Right ventricle myocardium inferior (tissue), 1 donor: ENCODE measurements at places on chromosomes 12 and 14. TPM values are rescaled to one million over a fixed set of nuclear protein-coding genes. Genes with fewer than 3 reads are reported as not detected.

DNA sequence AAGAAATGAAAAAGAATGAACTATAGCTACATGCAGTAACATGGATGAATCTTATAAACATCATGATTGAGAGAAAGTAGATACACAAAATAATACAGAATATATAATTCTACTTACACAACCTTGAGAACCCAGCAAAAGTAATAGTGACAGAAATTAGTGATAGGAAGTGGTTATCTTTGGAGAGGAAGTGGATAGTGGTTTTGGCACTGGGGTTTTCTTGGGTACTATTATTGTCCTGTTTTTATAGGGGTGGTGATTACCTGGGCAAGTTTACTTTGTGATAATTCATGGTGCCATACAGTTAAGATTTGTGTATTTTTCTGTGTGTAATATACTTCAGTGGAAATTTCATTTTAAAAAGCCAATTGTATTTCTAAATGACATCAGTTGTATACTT is 352.7 kb downstream of the AEBP2 start:
- DNase-seq = no peak

Gene OVCH1
- total RNA-seq = 0.24 TPM

GRCh38 chr14:70721542-70721941 is 79.8 kb downstream of the TTC9 start:
- DNase-seq = no peak

DNA sequence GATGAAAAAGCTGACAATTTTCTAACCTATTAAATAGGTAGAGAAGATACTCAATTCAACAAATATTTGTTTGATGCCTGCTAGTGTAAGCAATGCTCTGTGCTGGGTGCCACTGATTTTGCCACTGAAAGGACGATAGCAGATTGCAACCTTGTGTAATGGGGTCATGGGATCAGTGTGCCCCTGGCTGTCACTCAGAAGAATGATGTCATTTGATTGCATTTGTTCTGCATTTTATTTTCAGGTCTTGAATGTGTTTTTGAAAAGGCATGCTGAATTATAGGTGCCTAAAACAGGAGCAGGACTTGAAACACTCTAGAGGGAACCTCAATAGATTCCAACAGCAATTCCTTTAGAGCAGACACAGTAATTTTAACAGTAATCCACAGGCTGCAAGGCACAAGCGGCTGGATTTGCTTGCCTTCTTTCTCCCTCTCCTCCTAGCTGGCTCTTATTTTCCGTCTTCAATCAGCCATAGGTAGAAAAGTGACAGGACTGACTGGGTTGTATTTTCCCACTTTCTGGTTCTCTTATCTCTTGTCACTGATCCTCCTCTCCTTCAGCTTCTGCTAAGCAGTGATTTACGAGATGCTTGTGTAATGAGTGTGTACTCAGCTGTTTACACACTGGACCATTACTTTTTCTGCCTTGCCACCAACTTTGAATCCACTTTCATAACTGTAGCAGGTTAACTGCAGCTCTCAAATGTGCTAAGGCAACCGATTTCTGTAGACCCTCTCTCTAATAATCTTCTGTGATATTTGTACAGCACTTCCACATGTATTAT is 4.1 kb downstream of the PLXNC1 start:
- DNase-seq = no peak

- DNase-seq = no peak
Measured at GRCh38 chr14:58793131-58793740, 155.5 kb downstream of the DACT1 start.

DNA sequence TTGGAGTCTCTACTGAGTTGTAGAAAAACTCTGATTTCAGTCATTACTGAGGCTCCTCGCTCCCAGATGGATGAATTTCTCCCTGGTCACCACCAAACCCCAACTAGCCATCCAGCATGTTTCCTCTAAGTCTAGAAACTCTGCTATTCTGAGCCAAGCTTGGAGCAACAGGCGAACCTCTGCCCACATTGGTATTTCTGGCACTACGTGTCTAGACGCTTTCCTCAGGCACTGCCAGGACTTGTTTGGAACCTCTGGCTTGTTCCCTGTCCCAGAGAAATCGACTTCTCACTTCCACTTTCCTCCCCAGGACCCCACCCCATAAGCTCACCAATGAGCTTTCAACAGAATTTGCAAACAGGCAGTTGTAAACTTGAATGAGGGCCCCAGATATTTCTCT is 27.6 kb downstream of the WSCD2 start:
- DNase-seq = no peak

Gene RPL10L
- not detected for total RNA-seq

Gene TAS2R46
- total RNA-seq = 0.43 TPM

DNA sequence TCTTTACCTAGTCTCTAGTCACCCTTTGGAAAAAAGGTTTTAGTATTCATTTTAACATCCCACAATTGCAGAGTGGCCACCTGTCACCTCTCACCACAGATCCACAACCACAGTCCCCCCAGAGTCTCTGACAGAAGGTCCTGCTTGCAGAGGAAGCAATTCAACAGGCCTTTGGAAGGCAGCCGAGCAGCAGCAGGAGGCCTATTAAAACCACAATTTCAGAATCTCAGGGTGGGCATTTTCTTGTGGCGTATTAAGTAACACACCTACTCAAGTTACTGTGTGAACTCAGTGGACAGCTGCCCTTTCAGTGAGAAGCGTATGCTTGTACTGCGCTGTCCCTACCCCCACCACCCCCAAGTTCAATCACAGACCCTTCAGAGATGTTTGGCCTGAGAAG is 234.0 kb upstream of the HMGA2 start:
- DNase-seq = no peak

DNA sequence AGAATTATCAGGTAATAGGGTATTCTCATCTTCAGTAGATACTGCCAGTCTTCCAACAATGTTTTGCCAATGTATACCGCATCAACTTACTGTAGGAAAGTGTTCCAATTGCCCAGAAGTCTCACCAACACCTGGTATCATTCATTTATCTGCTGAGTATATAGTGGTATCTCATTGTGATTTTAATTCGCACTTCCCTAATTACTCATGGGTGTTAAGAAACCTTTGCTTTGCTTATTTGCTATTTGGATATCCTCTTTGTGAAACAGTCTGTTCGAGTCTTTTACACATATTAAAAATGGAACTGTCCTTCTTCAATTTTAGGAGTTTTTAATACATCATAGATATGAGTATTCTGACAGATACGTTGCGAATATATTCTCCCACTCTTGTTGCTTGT is 6.1 kb downstream of the TM7SF3 start:
- no peak for DNase-seq

DNA sequence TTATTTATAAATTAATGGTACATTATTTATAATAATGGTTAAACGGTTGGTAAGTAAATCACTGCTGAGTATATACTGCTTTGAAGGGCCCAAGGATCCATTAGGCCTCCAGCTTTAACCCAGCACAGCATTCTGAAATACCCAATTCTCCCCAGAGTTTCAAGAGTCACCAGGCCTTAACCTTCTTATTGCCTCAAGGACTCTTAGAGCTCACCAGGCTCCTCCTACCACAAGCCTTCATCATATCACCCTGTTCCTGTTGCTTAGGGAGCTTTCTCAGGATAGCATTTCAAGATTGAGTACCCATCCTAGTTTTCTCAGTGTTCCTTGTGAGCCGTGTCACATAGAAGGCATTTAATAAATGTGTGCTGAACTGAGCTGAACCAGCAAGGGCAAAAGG is 242.5 kb downstream of the FBXL14 start:
- no peak for DNase-seq

Gene SRRM4
- 0.43 TPM for total RNA-seq
